ENCODE measurements at places on chromosomes 7 and 10. TPM values are rescaled to one million over a fixed set of nuclear protein-coding genes. Genes with fewer than 3 reads are reported as not detected.
A peak's percentile ranks its signal among the peaks of the same experiment; 100 is the strongest.

Gene MYL10
- not detected for total RNA-seq

DNA sequence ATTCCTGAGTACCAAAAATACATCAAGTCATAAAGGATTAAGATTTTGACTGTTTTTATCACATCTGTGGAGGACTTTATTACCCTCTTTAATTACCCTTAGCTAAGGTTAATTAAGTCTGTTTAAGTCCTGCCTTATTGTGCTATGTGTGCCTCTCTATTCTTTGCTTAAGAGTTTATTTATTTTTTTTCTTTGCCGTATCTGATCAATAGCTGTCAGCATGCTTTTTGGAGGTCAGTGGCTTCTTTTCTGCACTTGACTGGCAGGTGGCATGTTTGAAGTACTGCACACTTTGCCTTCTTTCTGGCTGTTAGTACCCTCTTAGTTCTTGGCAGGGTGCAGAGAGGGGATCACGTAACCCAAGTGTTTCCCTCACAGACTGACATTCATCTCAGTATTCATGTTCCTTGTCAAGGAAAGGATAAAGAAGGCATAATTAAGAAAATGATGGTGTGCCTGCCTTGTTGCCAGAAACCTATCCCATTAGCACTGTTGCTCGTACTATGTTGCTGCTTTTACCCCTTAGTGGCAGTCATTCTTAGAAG is 225.8 kb downstream of the EXOC4 start:
- DNase-seq: peak; percentile 7

DNA sequence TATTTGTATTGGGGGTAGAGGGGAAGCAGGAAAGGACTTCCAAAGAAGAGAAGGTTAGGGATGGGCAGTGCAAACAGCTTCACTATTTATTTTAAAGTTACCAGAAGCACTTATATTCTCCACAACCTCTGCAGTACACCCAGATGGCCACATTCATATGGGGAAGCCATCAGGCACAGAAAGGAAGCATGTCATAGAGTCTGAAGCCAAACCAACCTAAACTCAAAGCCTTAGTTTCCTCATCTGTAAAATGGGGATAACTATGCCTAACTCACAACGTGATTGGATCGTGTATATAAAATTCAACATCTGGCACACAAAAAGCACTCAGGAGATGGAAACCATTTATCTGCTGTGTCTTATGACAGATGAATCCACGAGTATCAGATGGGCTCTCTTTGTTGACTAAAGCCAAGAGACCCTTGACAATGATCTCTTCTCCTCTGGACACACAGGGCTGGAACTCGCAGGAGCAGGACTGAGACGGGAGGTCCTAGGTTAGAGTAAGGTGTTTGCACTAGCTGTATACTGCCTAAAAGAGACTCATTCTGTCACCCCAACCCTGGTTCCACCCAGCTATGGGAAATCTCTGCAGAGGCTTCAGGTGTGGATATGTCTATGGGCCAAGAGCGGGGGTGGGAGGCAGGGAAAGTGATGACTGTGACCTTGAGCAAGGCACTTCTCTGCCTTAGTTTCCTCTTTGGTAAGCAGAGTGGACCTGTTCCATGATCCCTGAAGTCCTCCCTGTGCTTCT is 1.8 kb downstream of the KIAA1549 start:
- DNase-seq: no peak

DNA sequence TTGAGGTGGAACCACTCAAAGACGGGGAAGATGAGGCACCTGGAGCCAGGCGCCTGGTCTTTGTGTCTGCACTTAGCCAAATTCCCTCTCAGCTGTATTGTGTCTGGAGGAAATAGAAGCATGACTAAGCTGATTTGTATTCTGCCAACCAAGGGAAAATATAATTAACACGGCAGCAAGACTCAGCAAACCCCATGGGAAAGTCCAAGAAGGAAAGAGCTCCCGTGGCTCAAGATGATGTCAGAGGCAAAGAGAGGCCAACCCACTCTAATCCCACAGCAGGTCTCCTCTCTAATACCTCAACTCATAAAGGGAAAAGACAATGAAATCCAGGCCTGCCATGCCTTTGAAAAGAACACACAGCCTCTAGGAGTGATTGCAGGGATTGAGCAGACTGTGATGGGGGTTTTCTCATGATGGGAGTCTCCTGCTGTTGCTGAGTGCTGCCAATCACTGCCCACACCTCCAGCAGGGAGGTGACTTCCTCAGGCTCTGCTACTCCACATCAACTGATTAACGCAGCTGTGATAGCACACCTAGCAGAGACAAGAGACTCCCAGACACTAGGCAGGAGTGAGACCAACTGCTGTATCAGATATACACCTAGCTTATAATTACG is 255.5 kb upstream of the C7orf33 start:
- no peak for DNase-seq

DNA sequence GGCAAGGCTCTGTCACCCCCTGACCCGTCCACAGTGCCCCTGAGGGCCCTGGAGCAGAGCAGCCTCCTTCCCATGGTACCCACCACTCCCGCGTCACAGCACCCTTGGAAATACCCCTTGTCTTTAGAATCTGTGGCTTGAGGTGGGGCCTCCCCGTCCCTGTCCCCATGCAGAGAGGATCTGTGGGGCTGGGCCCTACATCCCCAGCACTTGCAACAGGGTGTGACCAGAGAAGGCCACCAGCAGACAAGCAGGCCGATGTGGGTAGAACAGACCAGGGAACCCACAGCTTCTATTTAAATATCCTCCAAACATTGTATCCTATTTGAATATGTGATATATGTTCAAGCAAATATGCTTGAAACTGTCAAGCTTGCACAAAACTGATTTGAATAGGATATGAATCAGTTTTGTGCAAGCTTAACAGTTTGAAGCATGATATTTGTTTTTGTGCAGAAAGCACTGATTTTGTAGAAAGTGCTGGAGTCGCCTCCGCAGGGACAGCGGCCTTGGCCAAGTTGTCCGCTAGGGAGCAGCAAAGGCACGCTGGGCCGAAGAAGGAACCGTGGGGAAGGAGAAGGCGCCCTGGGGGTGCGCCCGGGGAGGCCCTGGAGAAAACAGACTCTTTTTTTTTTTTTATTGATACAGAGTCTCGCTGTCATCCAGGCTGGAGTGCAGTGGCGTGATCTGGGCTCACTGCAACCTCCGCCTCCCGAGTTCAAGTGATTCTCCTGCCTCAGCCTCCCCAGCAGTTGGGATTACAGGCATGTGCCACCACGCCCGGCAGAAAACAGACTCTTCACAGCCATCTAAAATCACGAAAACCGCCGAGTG is 2.2 kb downstream of the CFAP46 start:
- peak; percentile 55 for DNase-seq

- no peak for DNase-seq
These were observed 635.8 kb downstream of the SORCS1 start for GRCh38 chr10:106528702-106529101.

DNA sequence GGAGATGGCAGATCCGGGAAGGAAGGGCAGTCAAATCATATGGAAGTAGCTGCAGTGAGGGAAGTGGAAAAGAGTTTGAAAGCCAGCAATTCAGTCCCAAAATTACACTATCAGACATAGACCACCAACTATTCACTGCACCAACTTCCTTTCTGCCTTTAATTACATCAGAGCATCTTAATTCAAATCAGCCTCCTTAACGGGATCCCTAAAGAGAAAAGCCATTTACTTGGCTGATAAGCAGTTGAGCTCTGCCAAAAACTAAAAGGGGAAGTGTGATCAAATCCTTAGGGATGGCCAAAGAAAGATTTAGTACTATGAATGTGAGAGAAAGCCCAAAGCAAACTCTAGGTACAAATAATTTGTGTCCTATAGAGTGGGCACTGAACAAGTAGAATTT is 110.4 kb downstream of the AMPH start:
- no peak for DNase-seq

Gene CXCL12
- 90.7 TPM for total RNA-seq

Gene DMBT1
- total RNA-seq: 0.36 TPM

Gene CYP2C19
- total RNA-seq: 0.36 TPM

Gene ADCK2
- 15.0 TPM for total RNA-seq

- no peak for DNase-seq
These were observed 276.5 kb downstream of the DGKB start for GRCh38 chr7:14626076-14626475.

DNA sequence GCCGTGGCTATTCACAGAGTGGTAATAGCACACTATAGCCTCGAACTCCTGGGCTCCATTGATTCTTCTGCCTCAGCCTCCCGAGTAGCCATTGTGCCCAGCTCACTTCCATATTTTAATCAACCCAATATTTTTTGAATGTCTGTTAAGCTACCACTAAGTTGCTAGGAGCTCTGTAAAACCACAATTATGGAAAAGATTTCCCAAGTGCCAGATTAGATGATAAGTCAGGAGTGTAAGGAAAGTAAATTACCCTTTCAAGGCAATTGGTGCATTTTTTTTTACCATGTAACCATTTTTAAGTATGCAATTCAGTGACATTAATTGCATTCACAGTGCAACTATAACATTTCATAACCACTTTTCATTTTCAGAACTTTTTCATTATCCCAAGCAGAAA is 87.5 kb upstream of the GATAD1 start:
- DNase-seq: no peak

Gene SPRN
- 5.5 TPM for total RNA-seq

- no peak for DNase-seq
These were observed 64.4 kb downstream of the RAB18 start for GRCh38 chr10:27568196-27569175.

Gene IRF5
- 2.5 TPM for total RNA-seq

DNA sequence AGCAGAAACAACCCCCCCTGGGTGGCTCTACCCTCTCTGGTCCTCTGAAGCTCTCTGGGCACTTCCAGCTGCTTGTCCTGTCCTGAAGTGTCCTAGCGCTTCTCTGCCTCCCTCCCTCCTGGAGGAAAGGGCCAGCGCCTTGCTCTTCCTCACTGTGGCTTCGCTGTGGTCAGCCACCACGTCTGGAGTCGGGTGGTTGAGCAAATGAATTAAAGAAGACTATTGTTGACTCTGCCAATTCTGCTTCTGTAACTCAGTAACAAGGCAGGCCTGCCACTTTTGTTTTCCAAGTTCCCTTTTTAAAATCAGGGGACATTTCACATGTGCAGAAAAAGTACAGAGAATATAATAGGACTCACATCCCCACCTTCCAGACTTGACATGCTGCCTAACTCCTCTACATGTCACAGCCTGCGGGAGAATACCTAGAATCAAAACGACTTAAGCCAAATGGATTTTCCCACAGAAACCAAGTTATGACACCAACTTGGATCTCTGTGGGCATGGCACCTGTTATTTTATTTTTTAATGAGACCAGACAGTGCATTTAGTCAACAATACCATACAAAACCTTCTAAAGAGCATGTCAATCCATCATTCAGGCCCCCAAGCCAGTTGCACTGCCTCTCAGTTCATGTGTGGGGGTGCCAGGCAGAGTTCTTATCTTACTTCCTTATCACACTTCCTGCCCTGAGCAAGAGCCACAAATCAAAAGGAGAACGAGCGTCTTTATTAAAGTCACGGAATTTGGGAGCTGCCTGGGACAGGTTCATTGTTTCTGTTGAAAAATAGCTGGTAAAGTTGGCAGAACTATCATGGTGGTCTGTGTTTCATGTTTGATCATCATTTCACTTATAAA is 6.8 kb downstream of the FFAR4 start:
- no peak for DNase-seq

- DNase-seq: no peak
These were observed 252.4 kb downstream of the KLF6 start for GRCh38 chr10:3532644-3533043.

GRCh38 chr7:135560631-135561030 is 2.9 kb downstream of the NUP205 start:
- DNase-seq: no peak

Gene CYP3A4
- not detected for total RNA-seq

DNA sequence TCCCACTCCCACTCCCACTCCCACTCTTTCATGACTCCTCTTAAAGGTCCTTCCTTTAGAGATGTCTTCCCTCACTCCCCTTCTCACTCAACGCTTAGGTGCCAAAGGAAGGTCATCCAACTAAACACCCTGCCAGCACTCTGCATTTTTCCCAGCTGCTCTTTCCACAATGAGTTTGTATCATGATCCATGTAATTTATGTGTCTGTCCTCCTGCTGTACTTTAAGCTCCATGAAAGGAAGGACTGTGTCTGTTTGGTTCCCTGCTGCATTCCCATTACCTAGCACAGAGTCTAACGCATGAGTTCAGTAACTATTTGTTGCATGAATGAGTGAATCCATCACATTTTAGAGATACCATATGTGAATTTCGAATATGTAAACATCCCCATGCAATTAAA is 252.7 kb downstream of the KIF20B start:
- DNase-seq: no peak

- DNase-seq: no peak
These were observed 528.9 kb downstream of the MAGI2 start for GRCh38 chr7:78924581-78924980.

Gene CTAGE15
- 0.18 TPM for total RNA-seq

GRCh38 chr10:8815969-8816368 is 761.5 kb downstream of the GATA3 start:
- no peak for DNase-seq

Gene PODXL
- total RNA-seq: 17.1 TPM

DNA sequence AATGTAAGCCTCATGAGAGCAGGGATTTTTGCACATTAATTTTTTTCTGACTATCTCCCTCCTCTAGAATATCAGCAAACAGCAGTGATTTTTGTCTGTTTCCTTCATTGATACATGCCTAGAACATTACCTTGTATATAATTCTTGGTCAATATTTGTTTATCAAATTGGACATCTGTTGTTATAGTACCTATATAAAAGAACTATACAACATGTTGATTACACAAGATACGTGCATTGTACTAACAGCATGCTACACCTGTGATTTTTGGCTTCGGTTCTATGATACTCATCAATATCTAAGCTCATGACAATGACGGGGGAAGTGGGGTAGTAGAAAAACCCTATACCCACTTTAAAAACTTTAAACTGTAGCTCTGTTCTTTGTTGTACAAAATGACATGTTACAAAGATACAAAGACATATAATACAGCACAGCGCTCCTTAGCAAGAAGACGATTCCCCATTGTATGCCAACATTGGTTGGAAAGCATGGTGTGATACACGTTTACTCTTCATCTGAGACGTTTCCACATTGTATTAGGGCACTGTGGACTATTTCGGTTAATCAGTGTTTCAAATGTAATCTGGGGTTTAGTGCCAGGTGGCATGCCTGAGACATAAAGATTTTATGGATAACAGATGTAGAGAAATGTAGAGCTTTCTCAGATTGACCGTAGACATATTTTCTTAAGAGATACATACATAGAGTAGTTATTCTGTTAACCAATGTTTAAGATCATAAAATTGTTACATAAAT is 70.5 kb upstream of the FOXP2 start:
- no peak for DNase-seq

DNA sequence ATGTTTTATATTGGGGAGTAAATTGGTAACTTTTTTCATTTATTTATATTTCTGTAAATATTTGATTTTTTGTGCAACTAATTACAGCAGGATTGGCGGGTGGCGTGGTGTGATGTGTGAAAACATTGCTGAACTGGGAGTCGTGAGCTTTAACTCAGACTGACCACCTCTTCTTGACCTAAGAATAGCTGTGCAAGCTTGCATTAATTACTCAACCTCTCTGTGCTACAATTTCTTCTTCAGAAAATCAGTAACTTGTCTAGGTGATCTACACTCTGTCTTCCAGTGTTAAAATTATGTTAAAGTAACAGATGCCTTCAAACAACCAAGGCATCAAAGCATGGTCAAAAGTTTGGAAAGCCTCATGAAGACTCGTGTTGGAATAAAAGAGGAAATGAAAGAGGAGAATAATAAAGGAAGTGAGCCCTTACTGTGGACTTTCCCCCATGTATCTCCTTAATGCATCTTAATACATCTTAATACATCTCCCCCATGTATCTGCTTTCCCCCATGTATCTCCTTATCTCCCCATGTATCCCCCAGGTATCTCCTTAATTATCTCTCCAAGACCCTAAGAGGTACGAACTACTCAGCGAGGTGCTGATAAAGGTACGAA is 71.2 kb downstream of the SVIL start:
- DNase-seq: no peak

Measured in cerebellum (tissue), 4 donors.